RPMI8226 (cell line): ENCODE measurements at places on chromosomes 7 and 10.

DNA sequence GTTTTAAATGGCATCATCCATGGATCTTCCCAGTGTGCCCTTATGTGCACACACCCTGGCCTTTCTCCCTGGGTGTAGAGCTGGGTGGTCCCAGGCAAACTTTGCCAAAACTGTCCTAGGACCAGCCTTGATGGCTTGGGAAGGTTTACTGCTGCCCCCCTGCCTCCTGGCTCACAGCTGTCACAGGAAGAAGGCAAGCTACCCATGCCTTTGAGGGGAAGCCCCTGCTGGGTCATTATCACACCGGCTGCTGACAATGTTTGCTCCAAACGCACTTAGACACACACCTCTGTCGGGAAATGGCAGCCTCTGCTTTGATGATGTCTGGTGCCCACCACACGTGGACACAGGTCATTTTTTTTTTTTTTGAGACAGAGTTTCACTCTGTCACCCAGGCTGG lies 25.2 kb upstream of the FIGNL1 start:
- DNase-seq: no peak

DNA sequence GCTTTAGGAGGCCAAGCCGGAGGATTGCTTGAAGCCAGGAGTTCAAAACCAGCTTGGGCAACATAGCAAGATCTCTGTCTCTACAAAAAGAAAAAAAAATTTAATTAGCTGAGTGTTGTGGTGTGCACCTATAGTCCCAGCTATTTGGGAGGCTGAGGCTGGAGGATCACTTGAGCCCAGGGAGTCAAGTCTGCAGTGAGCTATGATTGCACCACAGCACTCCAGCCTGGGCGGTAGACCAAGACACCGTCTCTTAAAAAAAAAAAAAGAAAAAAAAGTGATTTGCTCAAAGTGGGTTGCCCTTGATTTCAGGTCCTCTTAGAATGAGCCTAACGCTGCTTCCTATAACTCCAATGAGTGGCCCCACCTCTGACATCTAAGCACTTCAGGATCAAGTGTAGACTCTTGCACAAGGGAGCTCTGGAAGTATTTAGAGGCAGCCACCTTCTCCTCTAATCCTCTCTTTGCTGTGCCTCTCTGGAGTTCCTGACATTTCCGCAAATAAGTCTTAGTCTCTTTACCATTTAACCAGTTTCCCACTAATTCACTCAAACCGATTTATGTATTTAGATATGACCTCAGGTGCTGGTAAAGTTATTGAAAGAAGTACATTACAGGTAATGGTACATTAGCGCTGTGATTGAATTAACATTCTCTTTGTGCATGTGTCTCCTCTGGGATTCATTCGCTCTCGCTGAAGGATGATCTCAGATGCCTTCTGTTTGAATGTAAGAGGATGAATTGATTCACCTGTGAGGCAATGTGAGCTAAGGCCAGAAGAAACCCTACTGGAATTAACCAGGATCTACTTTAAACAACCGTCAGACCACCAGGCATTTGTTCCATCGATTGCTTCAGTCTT lies 60.8 kb upstream of the CELF2 start:
- DNase-seq: no peak

DNA sequence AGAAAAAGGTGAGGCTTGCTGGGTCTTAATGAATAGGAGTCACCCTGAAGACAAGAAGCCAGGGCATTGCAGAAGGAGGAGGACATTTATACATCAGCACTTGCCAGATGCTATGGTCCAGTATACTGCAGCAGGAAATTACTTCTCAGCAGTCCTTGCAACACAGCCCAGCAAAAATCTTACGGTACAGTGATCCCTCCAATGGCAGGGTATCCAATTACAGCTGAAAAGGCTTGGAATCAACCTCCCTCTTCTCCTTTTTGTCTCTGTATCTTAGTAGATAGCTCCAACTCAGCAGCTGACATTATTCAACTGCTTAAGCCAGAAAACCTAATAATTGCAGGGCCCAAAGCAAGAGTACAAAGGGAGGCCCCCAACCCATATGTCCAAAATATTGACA lies 128.3 kb upstream of the COBL start:
- DNase-seq: no peak

GRCh38 chr7:154409703-154410311 lies 357.6 kb downstream of the DPP6 start:
- DNase-seq: peak; percentile 71

GRCh38 chr10:80461208-80462183 lies 7.4 kb downstream of the TSPAN14 start:
- no peak for DNase-seq
